GM12878 (cell line): ENCODE measurements at places on chromosomes 3 and 15. TPM values are rescaled to one million over a fixed set of nuclear protein-coding genes. Genes with fewer than 3 reads are reported as not detected.
A peak's percentile ranks its signal among the peaks of the same experiment; 100 is the strongest.

DNA sequence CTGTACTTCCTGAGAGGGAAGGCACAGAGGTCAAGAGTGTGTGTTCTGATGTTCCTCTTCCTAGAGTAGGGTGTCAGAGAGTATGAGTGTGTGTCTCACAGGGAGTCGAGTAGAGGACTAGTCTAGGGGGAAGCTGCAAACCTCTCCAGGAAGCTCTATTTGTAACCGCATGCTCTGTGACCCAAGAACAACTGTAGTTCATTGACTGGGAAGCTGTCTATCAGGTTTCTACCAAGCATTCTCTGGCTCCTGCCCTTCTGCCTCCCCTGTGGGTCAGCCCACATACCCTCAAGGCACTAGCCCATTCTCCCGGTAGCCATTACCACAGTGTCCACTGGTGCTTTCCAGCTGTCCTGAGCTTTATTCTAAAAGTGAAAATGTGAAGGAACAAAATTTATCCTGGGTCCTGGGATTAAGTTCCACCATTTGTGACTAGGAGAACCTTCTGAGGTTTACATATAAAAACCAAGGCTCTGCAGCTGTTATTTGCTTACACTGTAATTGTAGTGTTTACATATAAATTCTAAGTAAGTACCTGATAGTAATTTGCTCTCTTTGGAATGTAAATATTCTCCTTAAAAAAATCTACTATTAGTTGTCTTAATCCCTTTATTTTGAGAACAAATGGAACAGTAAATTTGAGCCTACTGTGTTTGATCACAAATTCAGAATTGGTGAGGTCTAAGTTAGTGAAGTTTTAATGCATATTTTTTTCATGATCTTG is 40.7 kb downstream of the MYRIP start:
- H3K36me3 ChIP-seq = no peaks in the 10 kb centered on the region
- H3K27me3 ChIP-seq = no peaks in the 10 kb centered on the region
- no peak overlapping the region for H3K4me3 ChIP-seq
- H3K27ac ChIP-seq = no peak overlapping the region
- H3K4me1 ChIP-seq = no peaks in the 10 kb centered on the region

The CORO2B gene
- total RNA-seq = 0.05 and 0.27 TPM in 2 replicates

DNA sequence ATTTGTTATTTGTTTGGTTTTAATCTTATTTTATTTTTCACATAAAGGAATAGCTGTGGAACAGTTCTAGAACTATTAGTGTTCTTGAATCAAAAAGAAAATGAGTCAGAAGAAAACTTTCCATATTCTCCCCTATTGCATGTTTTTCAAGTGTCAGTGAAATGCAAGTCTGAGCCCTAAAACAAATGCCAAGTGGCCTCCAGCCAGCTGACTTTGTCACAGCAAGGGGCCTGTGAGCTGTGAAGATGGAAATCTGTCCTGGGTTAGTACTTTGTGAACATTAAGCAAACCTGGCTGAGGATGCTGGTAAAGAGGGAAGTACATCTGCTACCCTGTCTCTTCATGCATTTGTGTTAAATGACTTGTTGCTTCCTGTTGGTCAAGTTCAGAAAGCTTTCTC is 14.2 kb downstream of the LRRC49 start:
- no peaks in the 10 kb centered on the region for H3K27me3 ChIP-seq
- H3K27ac ChIP-seq = no peak overlapping the region
- H3K4me3 ChIP-seq = no peak overlapping the region
- peaks cover 4% of the 10 kb centered on the region; the same call in 1 of the 2 replicates for H3K36me3 ChIP-seq
- no peak for DNase-seq

The ARPIN gene
- total RNA-seq = not detected in 2 replicates

DNA sequence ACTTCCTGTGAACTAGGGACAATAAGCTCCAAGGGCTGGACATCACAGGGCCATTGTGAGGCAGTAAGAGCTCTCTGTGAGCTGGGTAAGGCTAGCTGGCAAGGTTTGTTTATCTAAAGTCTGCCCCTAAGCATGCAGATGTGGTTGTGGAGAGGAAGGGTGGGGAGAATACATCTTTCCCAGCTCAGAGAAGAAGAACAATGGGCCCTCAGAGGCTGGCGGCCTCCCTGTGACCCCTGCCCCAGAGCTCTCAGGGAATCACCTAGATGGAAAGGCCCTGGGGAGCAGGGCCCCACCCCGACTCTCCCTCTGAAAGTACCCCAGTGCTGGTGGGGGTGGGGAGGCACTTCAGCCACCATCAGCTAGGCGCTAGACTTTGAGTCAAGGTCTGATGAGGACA is 4.3 kb upstream of the AP3B2 start:
- no peak overlapping the region for H3K4me3 ChIP-seq
- no peak overlapping the region for H3K27ac ChIP-seq
- H3K36me3 ChIP-seq = no peaks in the 10 kb centered on the region
- peak; percentile 3 for DNase-seq
